ENCODE measurements at places on chromosomes 11 and 22.

DNA sequence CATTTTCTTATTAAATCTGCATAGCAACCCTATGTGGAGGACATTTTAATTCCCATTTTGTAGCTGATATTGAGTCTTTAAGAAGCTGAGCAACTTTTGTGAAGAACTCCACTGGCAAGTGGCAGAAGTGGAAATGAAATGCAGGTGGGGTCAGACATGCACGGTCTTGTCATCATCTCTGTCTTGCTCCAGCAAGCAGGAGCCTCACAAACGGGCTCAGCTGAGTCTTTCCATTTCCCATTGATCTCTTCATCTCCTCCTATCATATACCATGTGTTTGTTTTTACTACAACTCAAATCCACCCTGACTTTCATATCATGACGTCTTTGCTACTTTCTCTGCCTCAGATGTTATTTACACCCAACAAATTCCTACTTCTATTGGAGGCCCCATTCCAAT, 97.9 kb upstream of the TENM4 start:
- DNase-seq = no peak

- no peak for DNase-seq
Observed at GRCh38 chr11:103652013-103652412, 384.4 kb upstream of the DDI1 start.

- DNase-seq = no peak
Observed at GRCh38 chr11:43410394-43410793, 51.7 kb downstream of the TTC17 start.

- DNase-seq = no peak
Observed at GRCh38 chr11:63667995-63668795, 3.0 kb downstream of the ATL3 start.

DNA sequence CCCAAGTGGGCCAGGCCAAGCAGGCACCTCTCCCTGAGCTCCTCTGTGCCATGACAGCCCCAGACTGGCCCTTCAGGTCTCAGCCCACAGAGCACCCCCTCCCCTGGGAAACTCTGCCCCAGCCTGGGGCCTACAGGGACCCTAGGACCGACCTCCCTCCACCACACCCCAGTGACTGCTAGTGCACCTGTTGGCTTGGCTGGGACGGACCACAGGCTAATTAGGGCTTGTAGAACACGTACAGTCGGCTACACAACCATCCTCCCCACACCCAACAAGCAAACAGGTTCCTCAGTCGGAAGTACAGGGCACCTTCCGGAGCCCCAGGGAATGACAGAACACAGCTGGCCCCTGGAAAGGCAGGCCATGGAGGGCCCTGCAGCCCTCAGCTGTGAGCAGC, 4.3 kb downstream of the SBF1 start:
- no peak for DNase-seq

- no peak for DNase-seq
Observed at GRCh38 chr22:37165940-37166674, 16.4 kb upstream of the IL2RB start.

DNA sequence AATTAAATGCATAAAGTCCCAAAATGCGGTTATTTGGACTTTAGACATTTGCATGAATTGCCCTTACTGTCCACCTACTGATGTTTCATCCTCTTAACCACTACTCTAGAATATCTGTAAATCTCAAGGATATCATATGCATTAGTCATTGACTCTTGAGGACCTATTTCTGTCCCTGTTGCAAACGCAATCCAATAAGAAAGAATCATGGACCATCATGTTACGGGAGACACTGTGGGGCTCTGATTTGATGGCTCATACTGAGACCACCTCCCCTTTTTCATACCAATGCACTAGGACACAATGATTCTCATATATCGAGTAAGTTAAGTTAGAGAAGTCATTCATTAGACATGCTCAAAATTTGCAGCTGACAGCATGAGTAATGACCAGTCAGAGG, 14.4 kb downstream of the POU2AF2 start:
- DNase-seq = no peak

DNA sequence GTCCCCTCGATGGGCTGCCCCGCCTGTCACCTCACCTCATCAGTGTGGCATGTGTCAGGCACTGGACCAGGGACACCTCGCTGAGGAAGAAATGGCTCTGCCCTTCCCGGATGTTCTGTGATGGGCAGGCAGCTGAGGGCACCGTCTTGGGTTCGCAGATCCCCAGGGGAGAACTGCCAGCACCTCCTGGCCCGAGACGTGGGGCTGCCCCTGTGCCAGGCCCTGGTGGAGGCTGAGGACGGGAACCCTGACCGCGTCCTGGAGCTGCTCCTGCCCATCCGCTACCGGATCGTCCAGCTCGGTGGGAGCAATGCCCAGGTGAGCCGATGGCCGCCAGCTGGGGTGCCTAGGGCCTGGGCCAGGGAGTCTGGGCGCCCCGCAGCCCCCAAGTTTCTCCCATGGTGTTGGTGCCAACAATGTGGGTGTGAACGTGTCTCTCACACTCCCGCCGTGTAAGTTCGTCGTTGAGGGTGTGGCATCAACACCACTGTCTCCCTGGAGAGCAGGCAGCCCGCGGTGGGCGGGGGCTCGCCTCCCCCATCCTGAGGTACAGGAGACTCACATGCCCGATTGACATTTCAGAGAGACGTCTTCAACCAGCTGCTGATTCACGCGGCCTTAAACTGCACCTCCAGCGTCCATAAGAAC, 7.3 kb upstream of the GTSE1 start:
- no peak for DNase-seq

DNA sequence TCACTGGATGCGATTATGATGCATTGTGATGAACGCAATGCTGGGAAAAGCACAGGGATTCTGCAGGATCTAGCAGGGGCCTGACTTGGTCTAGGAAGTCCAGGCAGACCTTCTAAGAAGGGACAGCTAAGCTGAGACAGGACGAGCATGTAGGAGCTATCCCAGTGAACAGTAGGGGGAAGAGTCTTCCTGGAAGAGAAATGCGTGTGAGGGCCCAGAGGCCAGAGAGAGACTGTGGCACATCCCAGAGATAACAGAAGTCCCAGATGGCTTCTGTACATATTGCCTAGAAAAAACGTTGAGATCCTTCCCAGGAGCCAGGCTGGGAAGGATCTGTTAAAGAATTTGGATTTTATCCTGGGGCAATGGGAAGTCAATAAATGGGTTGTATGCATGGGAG, 24.6 kb downstream of the RCN1 start:
- DNase-seq = no peak

GRCh38 chr11:126048197-126048596, 14.5 kb downstream of the CDON start:
- DNase-seq = no peak

DNA sequence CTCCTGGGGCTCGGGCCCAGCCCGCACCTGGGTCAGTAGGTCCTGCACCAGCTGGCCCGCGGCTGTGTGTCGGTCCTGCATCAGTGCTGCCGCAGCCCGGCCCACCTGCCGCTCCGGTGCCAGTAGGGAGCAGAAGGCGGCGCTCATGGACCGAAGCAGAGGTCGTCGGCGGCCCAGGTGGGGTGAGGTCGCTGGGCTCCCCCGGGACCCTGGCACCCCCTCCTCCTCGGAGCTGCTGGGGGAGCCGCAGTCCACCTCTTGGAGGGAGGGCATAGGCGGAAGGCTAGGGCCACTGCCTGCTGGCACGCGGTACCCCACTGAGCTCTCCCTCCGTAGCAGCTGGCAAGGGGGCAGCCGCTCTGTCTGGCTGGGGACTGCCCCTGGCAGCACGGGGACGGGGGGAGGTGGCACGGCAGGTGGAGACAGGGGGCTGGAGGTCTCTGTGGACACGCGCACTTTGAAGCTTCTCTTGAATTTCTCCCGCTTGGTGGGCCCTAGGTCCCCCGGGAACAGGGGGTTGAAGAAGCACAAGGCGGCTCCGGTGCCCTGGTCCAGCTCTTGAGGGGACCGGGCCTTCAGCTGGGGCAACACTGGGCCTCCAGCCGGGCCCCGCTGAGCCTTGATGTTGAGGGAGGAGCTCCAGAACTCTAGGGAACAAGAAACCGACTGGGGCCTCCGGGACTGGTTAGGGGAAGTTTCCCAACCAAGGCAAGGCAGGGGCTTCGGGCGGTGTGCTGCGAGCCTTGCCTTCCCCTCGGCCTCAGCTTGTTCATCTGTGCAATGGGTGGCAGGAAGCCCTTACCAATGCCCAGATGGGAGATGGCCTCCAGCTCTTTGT, 1.4 kb downstream of the RIN1 start:
- DNase-seq = no peak

DNA sequence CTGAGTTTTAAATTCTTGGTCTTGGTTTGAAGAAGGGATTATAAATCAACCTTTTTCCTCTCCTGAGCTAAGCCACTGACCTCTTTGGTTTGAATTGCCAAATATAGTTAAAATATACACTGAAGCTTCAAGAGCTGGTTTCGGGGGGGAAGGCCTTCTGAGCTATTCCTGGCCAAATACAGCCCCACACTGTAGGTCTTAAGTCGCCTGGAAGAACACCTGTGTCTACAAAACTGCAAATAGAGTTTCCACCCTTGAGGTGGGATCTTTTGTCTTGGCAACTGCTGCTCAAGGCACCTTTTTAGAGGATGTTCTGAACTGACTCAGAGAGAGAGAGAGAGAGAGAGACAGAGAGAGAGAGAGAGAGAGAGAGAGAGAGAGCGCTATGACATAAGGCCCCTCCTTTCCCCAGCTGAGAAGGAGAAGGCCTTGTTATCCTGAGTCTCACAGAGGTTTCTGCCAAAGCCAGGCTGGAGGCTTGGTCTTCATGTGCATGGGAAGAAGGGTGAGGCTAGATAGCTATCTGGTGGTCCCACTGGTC, 5.5 kb downstream of the ADM start:
- no peak for DNase-seq

DNA sequence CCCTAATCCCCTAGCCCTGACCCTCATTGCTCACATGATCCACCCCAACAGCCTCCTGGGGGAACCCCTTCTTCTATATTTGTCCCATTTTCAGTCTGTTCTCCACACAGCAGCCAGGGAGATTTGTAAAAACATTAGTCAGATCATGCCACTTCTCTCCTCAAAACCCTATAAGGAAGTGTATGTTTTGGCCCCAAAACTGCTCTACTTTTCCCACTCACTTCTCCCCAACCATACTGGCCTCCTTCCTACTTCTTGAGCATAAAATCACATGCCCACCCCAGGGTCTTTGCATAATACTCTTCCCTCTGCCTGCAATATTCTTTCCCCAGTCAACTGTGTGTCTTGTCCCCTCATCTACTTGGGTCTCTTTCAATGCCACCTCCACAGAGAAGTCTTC, 4.7 kb upstream of the SLC22A12 start:
- no peak for DNase-seq

- DNase-seq = no peak
Observed at GRCh38 chr11:61650781-61651571, 29.2 kb upstream of the DAGLA start.
